ENCODE measurements at places on chromosomes 16 and 17. TPM values are rescaled to one million over a fixed set of nuclear protein-coding genes. Genes with fewer than 3 reads are reported as not detected.
A peak's percentile ranks its signal among the peaks of the same experiment; 100 is the strongest.

Gene TNRC6C
- total RNA-seq = 68.0 TPM

DNA sequence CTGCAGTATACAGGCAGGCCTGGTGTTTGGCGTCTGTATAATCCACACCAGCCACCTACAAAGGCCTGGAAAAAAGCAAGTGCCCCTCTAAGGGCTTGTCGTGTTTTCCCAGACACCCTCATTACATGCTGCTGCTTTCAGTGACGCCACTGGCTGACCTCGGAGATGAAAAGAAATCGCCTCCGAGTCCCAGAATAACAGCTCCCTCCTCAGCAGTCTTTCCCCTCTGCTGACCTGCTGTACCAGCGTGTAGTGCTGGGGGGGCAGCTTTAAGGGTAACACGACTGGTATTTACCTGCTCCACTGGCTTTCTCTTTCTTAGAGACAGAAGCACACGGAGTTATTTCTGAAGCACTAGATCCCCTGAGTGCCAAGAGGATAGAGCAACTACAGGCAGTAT, 296.8 kb downstream of the GRIN2A start:
- DNase-seq = no peak

Gene CHMP1A
- total RNA-seq = 59.4 TPM

Gene SCARF1
- total RNA-seq = 7.4 TPM

- no peak for DNase-seq
Measured at GRCh38 chr16:72848028-72848400, 199.9 kb downstream of the ZFHX3 start.

- no peak for DNase-seq
Measured at GRCh38 chr16:4337540-4338088, 13.5 kb downstream of the PAM16 start.

DNA sequence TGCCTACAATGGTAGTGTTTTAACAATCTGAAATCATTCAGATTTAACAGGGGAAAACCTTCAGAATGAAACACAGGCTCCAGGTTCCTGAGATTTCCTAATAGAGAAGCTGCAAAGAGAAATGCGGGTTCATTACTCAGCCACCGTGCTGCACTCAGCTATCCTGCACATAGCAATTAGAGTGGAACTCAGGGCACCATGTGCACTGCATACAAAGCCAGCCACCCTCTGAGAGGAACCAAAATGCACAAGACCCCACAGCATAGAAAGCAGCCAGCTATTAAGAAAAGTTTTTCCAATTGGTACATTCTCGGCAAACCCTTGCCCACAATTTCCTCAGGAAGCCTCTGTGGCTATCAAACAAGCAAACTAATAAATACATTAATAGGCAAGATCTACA, 37.4 kb downstream of the TOM1L2 start:
- DNase-seq = no peak

Gene CDK3
- total RNA-seq = not detected

Gene RHBDL3
- 2.4 TPM for total RNA-seq

Gene CDH15
- total RNA-seq = not detected

- DNase-seq = no peak
Measured at GRCh38 chr16:87674419-87674818, 72.1 kb downstream of the JPH3 start.

GRCh38 chr17:39116224-39116623, 35.2 kb downstream of the PLXDC1 start:
- DNase-seq = no peak

DNA sequence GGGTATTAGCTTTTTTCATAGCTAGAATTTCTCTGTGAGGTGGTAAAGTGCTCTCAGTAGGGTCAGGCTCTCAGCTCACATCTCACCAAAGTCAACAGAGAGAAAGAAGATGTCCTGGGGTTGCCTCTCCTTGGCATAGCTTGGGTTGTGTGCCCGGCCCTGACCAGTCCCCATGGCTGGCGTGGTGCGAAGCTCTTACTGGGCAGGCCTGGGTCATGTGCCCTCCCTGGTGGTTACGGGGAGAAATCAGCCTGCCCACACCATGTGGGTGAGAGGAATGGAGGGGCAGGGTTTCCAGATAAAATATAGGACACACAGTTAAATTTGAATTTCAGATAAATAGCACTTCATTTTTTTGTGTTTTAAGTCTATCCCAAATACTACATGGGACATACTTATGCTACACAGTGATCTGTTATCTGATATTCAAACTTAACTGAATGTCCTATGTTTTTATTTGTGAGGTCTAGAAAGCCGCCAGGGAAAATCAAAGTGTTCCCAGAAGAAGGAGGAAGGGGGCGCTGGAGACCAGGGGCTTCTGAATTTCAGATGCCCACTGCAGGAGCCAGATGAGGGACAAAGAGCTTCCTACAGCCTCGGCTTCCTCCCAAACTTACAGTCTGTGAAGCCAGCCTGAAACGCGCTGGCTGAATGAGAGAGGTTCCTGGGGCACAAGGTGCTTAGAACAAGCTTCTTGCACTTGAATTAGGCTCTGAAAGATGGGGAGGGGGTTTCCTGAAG, 45.4 kb downstream of the NKD1 start:
- DNase-seq = no peak

Gene ABI3
- total RNA-seq = 5.9 TPM

GRCh38 chr17:33072421-33073161, 80.9 kb downstream of the SPACA3 start:
- no peak for DNase-seq

GRCh38 chr16:61862221-61863155, 173.8 kb downstream of the CDH8 start:
- DNase-seq = no peak

Gene CNTNAP4
- total RNA-seq = 20.3 TPM

Gene ZNF597
- total RNA-seq = 5.2 TPM

DNA sequence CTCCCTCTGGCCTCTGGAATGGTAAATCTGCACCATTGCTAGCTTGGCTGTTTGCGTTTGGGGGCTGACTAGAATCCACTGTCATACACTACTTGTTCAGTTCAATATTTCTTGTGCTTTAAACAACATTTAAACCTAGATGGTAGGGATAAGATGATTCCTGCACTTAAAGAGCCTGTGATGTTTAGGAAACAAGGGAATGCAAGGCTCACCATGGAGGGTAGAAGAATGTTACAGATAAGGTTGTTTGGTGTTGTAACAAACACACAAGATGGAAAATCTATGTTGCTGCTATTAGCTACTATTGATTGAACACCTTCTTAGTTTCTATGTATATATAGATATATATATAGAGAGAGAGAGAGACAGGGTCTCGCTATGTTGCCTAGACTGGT, 31.4 kb downstream of the YPEL2 start:
- no peak for DNase-seq

Gene EFCAB5
- 0.97 TPM for total RNA-seq

DNA sequence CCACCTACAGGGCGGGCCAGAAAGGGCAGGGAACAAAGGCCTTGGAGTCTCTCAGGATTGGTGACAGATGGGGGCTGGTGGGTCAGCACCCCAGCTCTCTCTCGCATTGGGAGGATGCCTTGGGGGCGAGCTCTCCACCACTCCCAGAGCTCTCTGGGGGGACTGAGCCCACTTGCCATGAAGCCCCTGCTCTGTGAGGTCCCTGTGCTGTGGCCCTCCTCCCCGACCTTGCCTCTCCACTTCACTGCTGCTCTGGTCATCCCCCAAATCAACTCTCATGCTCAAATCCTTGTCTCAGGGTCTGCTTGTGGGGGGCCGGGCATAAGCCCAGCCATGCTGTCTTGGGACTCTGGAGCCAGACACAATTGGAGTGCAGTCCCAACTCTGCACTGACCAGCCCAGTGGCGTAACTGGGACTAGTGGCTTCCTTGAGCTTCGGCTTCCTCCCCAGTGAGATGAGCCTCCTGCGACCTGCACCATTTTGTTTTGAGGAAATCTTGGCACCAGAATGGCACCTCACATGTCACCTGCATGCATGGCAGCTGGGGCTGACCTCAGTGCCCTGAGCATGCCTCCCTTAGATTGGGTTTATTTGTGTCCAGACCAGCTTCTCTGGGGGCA, 184.5 kb downstream of the IRF8 start:
- DNase-seq = no peak

GRCh38 chr16:56260378-56261160, 69.3 kb downstream of the GNAO1 start:
- no peak for DNase-seq

- DNase-seq = no peak
Measured at GRCh38 chr17:78838574-78839005, 2.0 kb downstream of the USP36 start.

DNA sequence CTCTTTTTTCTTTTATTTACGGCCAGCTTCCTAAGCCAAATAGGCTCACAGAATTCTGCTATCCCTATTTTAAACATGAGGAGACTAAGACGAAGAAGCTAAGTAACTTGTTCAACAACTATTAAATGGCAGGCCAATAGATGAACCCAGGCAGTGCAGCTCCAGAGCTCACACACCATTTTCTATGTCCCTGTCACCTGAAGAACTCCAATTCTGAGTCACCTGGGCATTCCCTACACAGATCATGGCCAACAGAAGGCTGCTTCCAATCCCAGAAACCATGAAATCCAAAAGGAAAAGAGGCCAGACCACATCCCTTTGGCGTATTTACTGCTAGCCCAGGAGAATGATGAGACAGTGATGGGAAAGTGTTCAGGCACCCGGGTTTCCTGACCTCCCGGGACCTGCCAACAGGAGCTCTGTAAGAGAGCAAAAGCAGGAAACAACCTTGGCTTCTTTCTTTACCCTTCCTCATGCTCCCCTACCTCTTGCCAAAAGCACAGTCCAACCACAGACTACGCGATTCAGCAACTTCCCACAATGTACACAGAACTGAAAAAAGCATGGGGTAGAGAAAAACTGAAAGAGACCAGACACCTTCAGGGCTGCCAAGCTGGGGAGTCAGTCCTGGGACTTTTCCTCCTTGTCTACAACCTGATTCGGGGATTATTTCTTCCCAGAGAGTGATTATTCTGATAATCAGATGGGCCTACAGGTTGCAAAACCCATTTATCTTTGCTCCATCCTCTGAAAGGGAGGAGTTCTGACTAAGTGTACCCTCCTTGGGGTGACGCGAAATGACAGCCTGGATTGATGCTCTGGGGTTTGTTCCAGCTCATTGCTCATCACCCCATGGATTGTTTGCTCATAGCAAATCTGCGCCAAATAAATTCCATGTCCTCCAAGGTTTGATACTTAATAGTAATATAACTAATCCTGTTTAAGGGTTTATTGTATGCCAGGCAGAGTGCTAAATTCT, 47.8 kb upstream of the HAS3 start:
- peak; percentile 62 for DNase-seq

DNA sequence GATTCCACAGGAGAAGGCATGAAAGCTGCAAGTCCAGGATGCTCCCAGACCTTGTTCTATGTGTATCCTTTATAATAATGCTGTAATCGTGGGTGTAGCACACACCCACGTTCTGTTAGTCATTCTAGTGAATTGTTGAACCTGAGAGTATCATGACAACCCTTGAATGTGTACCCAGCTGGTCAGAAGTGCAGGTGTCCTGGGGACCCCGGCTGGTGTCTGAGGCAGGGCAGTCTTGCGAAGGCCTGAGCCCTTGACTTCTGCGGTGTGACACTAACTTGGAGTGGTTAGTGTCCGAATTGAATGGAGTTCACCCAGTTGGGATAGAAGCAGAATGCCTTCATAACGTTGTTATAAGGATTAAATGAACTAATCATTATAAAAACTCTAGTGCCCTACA, 218.0 kb upstream of the TNRC6C start:
- DNase-seq = no peak

GRCh38 chr16:69371564-69371963, 14.2 kb downstream of the TERF2 start:
- DNase-seq = no peak
